ENCODE measurements at places on chromosomes 16 and 17.

DNA sequence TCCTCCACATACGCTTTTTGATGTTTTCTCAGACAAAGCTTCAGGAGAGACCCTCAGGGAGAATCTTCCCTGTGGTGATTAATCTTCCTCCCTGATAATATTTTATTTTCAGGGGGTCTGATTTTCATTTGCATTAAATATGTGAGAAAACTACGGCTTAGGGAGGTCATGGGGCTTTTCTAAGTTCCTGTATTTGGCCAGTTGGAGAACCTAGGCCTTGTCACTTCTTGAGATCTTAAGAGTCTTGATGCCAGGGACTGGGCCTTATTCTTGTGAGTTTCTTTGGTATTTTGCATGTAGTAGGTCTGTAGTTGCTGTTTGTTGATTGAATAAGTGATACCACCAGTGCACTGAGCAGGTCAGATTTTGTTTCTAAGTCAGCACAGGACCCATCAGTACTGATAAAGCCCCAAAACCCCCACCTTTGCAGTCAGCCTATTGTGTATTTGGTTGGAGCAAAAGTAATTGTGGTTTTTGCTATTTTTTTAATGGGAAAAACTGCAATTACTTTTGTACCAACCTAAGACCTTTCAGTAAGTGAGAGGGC is 130.1 kb downstream of the PRKCA start:
- no peak for DNase-seq

DNA sequence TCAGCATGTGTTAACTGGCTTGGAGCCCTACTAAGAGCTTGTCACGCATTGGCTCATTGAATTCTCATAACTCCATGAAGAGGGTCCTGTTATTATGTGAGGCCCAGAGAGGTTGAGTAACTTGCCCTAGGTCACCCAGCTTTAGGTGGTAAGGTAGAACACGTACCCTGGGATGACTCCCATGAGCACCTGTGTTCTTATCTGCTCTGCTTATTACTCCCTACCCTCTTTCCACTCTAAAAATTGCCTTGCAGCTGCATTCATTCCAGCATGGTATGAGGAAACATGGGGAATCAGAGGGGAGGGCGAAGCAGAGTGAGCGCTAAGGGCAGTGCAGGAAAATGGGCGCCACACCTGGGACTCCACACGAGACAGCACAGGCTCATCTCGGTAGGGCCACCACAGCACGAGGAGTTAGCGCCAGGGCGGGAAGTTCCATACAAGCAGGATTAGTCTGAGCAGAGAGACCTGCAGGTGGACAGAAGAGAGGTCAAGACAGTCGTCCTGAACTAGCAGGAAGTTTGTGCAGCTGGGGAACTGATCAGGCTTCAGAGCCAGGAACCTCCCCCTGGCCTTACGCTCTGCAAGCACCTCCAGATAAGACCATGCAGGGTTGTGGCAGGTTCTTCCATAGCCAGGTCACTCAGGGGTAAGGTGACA is 10.1 kb downstream of the COPZ2 start:
- DNase-seq, result no peak

GRCh38 chr17:4901108-4901647 is 1.7 kb downstream of the CHRNE start:
- no peak for DNase-seq

- no peak for DNase-seq
Observed at GRCh38 chr16:50182441-50182840, 29.3 kb downstream of the TENT4B start.

DNA sequence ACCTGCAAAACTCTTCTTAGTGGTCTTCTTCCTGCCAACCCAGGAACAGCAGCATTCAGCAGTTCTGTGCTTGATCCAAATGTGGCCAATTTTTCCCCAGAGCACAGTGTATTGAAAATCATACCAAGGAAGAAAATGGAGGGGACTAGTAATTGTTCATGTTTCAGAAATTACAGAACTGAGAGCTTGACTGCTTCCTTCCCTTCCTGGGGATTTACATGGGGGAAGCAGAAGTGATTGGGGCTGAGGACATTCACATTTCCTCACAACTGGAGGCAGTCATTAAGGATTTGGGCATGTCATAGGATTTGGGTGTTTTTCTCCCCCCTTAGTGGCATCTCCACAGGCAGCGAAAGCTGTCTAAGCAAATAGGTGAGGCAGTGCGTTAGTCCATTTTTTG is 19.7 kb downstream of the CIITA start:
- no peak for DNase-seq

DNA sequence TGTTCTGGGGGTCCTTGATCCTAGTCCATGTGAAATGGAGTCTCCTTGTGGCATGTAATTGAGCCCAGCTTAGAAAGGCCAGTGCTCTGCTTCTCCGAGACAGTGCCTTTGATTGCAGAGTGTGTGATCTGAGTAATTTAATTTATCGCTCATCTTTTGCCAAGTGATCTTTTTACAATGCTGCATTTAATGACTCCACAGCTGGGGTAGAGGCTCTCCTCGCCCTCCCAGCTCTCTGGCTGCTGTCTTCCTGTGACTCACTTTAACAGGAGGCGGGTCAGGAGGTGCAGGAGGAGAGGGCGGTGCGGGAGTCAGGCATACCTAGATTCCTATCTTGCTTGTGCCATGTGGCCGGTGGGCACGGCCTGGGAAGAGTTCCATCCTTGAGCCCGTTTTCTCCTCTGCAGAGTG is 113.4 kb upstream of the FOXF1 start:
- no peak for DNase-seq

DNA sequence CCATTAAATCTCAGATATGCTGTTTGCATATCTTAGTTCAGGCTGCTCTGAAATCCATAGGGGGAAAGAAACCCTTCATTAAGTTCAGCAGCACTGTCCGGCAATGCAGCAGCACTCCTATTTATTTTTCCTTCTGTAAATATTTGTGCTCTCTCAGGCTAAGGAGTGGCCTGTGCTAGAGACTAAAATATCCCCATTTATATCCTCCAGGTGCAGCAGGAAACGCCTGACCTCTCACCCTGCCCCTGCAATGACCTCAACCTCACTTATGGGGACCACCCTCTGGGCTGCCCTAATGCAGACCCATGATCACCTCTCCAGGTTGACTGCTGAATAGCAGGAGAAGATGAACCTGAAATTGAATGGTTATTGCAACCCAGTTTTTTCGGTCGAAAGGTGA is 165.0 kb upstream of the ELAC2 start:
- no peak for DNase-seq

DNA sequence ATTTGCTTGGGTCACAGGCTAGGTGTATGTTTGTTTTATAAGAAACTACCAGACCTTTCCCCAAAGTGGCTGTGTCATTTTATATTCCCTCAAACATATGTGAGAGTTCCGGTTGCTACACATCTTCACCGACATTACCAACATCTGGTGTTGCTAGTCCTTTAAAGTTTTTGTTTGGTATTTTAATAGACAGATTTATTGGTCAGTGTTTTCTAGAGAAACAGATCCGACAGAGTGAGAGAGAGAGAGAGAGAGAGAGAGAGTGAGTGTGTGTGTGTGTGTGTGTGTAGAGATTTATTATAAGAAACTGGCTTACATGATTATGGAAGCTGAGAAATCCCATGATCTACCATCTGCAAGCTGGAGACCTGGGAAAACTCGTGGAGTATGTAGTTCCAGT is 31.0 kb downstream of the LDHD start:
- DNase-seq, result no peak

DNA sequence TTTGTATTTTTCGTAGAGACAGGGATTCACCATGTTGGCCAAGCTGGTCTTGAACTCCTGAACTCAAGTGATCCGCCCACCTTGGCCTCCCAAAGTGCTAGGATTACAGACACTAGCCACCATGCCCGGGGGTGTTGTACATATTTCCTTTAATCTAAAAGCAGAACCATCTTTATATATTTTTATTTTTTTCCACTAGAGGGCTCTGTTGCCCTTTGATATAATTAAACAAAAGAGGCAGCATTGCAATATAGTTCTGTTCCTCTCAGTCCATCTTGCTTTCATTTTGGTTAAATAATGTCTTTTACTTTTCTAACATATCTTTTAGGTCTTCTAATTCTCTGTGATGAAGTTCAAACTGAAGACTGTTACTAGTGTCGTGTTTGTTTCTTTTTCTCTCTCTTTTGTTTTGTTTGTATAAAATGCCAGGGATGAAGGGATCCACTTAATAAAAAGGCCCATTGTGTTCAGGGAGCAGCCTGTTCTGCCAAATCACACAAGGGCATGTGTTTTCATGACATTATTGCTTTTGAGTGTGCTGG is 23.4 kb downstream of the WWOX start:
- no peak for DNase-seq

- no peak for DNase-seq
Observed at GRCh38 chr17:62876063-62876462, 67.9 kb upstream of the MARCHF10 start.

- DNase-seq, result no peak
Observed at GRCh38 chr17:15472891-15473290, 5.5 kb upstream of the CDRT4 start.

DNA sequence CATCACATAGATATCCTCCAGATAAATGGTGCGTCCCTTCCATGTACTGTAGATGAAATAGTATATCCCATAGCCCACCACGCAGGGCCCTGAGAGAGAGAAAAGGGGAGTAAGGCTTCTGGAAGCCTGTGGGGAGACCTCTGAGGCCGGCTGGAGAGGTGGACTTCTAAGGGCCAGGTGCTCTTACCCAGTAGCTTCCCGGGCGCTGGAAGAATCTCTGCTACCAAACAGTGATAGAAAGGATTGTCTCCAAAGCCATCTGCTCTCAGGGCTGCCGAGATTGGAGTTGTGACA is 718 bp downstream of the SAT2 start:
- no peak for DNase-seq

DNA sequence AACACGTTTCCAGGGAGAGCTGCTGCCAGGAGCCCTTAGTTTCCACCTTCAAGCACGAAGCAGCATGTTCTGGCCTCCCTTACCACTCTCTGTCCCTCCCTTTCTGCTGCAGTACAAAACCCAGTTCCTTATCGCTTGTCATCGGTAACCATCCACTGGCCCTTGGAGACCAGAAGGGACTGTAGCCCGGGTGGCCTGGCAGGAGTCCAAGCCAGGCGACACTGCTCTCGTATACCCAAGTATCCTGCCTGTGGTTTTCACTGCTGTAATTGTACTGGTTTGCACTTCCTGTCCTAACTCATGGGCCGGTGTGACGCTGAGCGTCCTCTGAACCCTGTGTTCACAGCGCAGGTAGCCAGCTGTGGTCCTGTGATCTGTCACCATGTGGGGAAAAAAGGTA is 81.1 kb downstream of the MAF start:
- no peak for DNase-seq

DNA sequence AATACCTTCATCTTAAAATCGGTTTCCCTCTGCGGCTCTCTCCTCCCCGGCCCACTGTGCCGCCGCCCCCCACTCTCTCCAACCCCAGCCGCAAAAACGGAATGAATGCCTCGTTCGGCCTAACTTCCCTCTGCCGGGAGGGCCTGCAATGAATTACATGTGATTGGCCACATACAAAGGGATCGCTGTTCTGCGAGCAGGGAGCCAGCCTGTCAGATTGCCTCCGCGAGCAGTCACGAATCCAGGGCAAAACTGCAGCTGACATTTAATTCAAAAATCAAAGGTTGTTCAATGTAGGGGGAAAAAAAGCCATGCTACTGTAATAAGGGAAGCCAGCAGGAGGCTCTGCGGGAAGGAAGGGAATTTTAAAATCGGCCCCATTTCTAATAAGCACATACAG is 84.9 kb downstream of the TBC1D16 start:
- no peak for DNase-seq

- no peak for DNase-seq
Observed at GRCh38 chr16:88938119-88938776, 38.8 kb downstream of the CBFA2T3 start.

DNA sequence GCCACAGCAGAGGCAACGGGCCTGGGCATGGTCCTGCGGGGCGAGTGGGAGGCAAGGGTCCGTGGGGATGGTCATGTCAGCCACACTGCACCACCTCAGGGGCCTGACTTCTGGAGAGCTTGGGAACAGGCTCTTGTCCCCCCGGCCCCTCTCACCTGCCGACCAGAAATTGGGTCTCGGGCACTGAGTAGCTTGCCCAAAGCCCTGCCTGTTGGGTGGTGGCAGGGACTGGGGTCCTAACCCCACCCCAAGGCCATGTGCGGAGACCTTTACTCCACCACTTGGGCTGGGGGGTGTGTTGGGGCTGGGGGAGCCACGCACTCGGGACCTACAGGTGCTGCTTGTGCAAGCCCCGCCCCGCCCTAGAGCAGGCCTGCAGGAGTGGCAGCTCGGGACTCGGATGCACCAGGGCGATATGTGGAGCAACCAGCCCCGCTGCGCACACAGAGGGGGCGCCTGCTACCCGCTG is 24.2 kb upstream of the CHMP6 start:
- DNase-seq, result no peak

DNA sequence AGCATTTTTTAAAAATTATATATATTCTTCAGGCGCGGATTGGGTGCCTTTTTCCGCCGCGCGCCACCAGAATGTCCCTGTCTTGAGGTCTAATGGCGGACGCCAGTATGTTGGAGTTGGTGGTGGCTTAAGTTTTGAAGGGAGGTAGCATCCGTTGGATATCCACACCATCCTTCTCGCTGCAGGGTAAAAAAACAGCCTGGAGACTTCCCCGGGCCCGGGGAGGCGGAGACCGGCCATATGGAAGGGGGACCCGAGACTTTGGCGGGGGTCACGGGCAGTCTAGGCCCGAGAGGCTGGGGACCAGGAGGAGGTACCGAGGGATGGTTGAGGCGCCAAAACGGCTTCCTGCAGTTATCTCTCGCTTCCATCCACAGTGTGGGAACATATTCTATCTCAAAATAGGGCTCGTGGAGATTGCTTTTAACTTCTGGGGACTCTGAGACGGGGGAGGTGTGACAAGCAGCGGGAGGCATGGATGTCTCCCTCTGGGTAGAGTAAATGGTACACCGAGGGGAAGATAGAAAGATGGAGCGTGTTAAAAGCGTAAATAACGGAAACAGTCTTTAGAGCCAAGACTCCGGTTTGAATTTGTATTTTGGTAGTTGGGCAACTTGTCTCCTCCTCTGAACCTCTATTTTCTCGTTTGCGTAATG is at the start of gene SF3B3:
SF3B3 (plus strand) TSS at position 74 of the 656 bp plus-strand sequence. CDS start 2,841 bp downstream, outside the sequence.
- DNase-seq, result peak; percentile 76

DNA sequence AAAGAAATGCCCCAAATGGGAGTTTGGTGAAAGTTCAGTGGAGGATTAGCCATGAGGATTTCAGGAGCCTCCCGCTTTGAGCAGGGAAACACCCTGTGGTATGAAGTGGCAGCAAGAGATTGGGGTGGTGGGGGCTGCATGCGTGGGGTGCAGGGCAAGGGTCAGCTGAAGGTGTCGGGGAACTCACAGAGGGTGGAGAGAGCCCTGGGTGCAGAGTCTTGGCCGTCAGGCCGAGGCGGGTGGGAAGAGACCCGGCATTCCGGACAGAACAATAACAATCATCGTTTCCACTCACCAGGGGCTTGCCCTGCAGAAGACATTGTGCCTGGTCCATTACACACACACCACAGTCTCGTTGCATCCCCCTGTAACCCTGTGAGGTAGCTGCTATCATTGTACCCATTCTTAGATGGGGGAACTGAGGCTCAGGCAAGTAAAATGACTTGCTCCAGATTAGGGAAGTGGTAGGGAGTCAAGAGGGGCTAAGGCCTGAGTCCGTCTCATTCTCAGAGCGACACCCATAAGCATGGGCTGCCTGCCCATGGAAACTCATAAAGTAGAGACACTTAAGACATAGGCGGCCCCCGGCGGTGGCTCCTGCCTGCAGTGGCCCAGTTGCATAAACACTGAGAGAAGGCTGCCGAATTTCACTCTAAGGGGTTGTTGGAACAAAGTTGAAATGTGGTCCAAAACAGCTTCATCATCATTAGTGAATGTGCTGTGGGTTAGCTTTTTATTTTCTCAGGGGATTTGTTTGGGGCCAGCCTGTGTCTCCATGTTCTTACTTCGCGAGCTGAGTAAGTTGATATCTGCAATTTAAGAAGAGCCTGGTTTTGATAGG is 93.3 kb downstream of the CMIP start:
- DNase-seq, result no peak
